ENCODE measurements at places on chromosomes 2 and 18.
A peak's percentile ranks its signal among the peaks of the same experiment; 100 is the strongest.

- no peak for DNase-seq
Measured at GRCh38 chr2:96129528-96130120, 8.7 kb downstream of the ASTL start.

GRCh38 chr18:44954257-44954656 is 273.6 kb downstream of the SETBP1 start:
- no peak for DNase-seq

DNA sequence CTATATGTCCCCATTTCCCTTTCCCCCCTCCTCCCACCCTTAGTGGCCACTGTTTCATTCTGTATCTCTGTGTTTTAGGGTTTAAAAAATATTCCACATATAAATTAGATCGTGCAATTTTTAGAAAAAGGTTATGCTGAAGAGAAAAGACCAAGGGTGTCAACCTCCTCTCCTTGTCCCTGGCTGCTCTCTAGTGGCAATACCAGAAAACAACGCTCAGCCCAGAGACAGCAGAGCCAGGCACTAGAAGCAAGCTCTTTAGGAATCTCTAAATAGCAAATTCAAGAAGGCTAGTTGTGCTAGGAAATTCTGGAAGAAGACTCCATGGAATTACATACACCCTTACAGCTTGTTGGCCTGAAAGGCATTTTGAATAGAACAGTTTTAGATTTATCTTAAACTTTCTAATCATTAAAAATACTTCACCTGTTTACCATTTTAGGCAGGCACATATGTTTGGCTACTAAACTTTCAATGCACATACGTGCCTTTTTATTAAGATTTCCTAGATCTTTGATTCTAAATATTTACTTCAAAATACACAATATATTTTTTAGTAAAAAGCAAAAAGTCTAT is 35.1 kb upstream of the RASGRP3 start:
- DNase-seq: peak; percentile 20

- DNase-seq: no peak
Measured at GRCh38 chr2:179344280-179344964, 79.8 kb upstream of the SESTD1 start.

- no peak for DNase-seq
Measured at GRCh38 chr2:24711865-24712264, 81.3 kb downstream of the PTRHD1 start.

DNA sequence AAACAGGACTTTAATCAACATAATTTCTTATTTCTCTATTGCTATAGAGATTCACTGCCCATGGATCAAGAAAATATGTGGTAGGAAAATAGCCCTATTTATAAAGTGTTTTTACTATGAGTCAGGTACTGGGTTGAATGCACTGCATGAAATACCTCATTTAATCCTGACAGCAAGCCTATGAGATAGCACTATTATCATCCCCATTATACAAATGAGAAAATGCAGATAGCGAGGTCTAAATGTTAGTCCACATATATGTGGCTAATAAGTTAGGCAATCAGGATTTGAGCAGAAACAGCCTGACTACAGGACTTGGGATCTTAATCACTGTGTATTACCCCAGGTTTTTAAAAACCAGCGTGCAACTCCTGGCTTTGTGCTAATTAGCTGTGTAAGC is 8.5 kb upstream of the LYPD1 start:
- DNase-seq: no peak

- DNase-seq: no peak
Measured at GRCh38 chr2:108399479-108399878, 21.7 kb downstream of the SULT1C4 start.

GRCh38 chr2:212596688-212597087 is 58.1 kb upstream of the ERBB4 start:
- no peak for DNase-seq

- no peak for DNase-seq
Measured at GRCh38 chr2:187434342-187434785, 13.7 kb downstream of the CALCRL start.

DNA sequence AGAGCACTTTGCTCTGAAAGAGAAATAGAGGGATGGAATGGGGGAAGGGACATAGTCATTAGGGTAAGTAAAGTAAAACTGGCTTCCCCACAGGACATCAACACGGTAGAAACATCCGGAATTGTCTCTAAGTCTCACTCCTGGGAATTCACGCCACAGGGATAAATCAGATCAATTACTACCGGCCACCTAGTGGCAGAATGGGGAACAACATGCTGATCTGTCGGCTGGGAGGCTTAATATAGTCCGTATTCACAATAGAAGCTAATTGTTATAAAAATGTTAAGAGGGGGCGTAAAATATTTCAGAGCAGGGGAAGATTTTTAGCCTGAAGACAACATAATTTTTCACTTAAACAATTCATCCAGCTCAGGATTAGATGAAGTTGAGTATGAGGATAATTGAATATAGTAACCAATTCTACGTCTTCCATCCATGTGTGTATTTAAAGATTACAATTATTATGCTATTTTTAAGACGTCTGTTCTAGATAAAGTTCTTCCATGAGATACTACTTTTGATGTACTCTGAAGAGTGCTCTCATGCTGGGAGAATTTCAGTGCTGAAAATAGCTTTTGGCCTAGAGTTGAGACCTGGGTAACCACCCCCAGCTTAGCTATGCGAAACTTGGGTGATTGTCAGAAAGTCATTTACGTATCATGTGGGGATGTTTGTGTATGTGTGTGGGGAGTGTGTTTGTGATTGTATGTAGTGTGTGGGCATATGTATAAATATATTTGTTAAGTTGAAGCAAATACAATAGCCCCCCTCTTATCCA is 65.7 kb downstream of the LRRTM1 start:
- no peak for DNase-seq

DNA sequence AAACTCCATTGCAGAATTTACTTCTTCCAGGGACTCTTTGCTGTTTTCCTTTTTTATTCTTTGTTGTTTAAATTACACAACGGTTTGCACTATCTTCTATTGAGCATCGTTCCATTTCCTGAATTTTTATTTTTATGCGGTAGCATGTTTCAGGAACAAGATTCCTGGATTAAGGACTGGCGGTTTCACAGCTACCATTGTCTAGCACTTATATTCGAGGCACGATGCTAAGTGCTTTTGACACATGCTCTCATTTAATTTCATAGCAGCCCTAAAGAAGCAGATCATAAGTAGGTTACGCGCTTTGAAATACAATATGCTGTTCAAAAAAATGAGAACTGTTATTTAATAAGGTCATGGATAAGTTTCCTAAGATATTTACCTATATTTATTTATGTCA is 354.4 kb downstream of the ARL6IP6 start:
- DNase-seq: no peak

GRCh38 chr18:25100418-25100817 is 251.5 kb downstream of the ZNF521 start:
- DNase-seq: no peak

GRCh38 chr2:96143848-96144480 is 1.3 kb downstream of the DUSP2 start:
- no peak for DNase-seq

GRCh38 chr18:45110577-45111501 is 430.2 kb downstream of the SETBP1 start:
- no peak for DNase-seq

- no peak for DNase-seq
Measured at GRCh38 chr18:11923450-11923849, 15.3 kb upstream of the MPPE1 start.

DNA sequence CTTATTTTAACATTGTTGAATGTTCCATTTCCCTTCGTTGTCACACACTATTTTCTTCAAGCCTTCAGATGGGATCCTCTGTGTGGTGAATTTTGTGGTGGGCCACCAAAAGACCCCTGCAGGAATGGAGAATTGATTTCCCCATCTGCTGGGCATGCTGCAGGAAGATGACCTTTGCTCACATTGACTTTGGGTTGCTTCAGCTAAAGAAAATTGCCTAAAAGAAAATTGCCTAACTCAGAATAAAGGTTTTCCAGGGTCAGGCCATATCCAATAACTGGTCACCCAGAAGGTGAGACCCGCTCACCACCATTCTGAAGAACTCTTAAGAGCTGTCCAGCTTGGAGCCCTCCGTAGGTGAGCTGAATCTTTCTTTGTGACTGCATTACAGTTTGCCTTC is 192.5 kb downstream of the CDH7 start:
- DNase-seq: no peak

GRCh38 chr2:24421668-24422067 is 61.3 kb upstream of the ITSN2 start:
- DNase-seq: peak; percentile 41

DNA sequence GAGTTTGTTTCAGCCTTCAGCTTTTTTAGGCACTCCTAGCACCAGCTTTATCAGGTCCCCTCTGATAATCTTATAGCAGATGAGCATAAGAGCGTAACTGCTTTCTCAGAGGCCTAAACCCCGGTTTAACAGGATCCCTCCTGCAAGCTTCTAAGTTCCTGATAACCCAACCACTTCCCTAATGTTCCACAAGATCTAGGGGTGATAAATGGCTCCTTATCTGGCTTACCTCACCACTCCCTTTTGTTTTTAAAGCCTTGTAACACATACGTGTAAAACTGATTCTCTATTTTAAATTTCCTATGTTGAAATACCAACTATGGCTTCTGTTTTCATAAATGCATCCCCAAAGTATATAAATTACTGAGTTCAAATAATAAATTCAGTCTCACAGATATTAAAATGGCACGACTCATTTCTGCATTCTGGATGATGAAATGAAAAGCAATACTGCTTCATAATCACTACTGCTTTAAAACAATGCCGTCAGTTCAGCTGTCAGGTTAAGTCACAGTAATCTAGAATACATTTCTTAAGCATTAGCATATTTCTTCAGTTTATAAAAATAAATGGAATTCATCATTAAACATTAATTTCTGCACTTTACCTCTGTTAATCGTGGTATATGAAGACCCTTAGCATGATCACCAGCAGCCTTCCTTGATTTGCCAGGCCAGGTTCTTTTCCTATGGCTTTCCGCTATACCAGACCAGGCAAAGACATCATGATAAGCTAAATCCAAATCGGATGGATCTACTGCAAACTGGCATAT is 126.3 kb downstream of the C2orf74 start:
- no peak for DNase-seq

DNA sequence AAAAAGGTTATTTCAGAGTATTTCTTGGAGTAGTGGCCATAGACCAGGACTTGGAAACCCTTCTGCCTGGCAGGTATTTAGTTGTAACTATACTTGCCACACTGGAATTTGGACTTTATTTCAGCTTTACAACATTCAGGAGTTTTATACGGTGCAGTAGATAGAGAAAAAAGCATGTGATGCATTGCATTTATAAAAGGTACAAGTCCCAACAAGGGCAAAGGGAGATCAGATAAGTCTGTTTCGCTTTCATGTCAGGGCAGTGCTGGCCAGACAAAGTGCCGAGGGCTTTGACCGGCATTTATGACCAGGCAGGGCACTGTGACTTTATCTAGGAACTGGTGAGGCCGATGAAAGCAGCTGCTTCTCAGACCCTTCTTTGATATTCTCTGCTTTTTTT is 145.4 kb downstream of the RTN4 start:
- no peak for DNase-seq

DNA sequence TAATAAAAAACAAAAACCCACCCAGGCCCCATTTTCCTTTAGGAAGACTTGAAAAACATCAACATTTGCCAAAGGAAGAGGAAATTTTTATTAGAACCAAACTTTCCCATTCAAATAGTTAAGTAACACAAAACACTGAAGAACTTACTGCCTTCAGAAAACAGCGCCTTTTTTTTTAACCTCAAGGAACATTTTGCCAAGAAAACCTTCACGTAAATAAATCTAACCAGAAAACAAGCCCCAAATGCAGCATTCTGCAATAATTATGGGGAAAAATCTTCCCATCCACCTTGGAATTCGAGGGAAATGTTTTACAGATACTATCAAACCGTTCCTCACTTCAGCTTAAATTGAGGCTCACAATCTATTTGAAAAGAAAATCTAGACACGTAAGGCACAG is 56.4 kb downstream of the ACVR1 start:
- DNase-seq: no peak

DNA sequence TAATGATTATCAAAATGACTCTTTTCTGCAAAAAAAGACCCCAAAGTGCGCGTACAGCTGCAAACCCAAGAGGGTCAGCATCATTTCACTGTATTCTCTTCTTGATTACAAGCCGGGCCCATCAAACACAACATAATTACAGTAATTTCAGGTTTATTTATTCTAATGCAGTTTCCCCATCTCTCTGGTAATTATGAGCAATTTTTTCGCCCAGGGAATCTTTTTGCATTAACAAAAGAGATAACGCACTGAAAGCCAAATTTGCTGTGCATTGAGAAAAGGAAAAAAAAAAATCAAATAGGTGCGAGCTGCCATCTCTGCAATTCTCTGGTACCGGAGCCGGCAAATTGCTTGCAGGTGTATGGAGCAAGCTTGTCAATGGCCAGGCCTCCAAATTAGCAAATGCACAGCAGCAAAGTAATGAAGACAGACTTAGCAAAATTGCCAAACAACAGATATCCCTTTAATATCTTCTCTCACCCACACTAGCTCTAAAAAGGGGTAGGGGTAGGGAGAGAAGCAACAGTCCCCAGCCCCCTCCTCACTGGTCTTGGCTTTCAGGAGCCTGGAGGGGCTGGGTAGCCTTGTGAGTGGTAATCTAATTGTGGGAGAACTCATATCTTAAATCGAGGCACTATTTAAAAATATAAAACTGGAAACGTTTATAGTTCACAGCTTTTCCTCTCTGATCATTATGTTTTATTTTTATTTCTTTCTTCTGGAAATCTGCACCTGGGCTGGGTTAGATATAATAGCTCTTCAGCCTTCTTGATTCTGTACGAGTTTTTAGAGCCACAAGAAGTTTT is 6.7 kb downstream of the DLX1 start:
- DNase-seq: no peak

- DNase-seq: no peak
Measured at GRCh38 chr18:45122506-45122905, 441.8 kb downstream of the SETBP1 start.

GRCh38 chr18:45940724-45941123 is 26.4 kb downstream of the EPG5 start:
- DNase-seq: no peak

GRCh38 chr2:33598561-33599174 is 431 bp downstream of the FAM98A start:
- DNase-seq: no peak

DNA sequence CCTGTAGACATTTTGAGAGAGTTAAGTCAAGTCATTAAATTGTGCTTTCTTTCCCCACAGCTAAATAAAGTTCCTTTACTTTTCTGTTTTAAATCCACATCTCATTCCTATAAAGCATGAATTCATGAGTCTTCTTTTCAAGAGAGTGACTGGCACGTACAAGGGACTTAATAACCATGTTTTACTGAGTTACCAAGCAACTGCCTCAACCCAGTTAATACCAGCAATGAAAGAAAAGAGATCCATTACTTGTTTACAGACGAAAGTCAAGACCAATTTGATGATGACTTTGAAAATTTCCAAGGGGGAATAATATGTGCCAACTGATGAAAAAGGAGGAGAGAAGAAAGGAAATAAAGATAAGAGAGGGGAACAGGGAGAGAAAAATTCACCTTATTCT is 1082.5 kb upstream of the GYPC start:
- DNase-seq: no peak

Data from iPS DF 6.9 (cell line).